ENCODE measurements at places on chromosomes 5 and 9. TPM values are rescaled to one million over a fixed set of nuclear protein-coding genes. Genes with fewer than 3 reads are reported as not detected.

GRCh38 chr5:28014779-28015178 is 976.4 kb upstream of the CDH9 start:
- DNase-seq, result no peak

Gene NTRK2
- total RNA-seq, result 16.1 TPM

Gene DBH
- total RNA-seq, result not detected

Gene FCN1
- 8.7 TPM for total RNA-seq

- DNase-seq, result no peak
Measured at GRCh38 chr5:81783401-81783800, 32.5 kb upstream of the SSBP2 start.

DNA sequence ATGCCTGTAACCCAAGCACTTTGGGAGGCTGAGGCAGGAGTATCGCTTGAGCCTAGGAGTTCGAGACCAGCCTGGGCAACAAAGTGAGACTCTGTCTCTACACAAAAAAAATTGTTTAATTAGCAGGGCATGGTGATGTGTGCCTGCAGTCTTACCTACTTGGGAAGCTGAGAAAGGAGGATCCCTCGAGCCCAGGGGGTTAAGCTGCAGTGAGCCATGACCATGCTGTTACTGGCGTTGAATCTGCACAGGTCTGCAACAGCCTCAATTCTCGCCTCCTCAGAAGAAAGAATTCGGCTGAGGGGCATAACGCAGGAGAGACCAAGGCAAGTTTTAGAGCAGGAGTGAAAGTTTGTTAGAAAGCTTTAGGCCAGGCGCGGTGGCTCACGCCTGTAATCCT is 18.0 kb downstream of the CCT5 start:
- no peak for DNase-seq

- no peak for DNase-seq
Measured at GRCh38 chr5:136047858-136048257, 19.1 kb downstream of the TGFBI start.

GRCh38 chr9:124522121-124523098 is 15.2 kb upstream of the NR5A1 start:
- DNase-seq, result no peak

Gene PCBD2
- total RNA-seq, result 7.1 TPM

Measured in omental fat pad (tissue), 4 donors.